ENCODE measurements at places on chromosomes 6 and 20. TPM values are rescaled to one million over a fixed set of nuclear protein-coding genes. Genes with fewer than 3 reads are reported as not detected.

The PBOV1 gene
- not detected for total RNA-seq

The LY6G6C gene
- total RNA-seq = not detected

The PLA2G7 gene
- 0.17 TPM for total RNA-seq

The TFAP2A gene
- not detected for total RNA-seq

The FAM83C gene
- not detected for total RNA-seq

The SIM1 gene
- total RNA-seq = not detected

The GABRR2 gene
- not detected for total RNA-seq

The HSPA1L gene
- total RNA-seq = 0.55 TPM

- DNase-seq = no peak
Observed at GRCh38 chr20:42740226-42740870, 449.4 kb downstream of the PTPRT start.

DNA sequence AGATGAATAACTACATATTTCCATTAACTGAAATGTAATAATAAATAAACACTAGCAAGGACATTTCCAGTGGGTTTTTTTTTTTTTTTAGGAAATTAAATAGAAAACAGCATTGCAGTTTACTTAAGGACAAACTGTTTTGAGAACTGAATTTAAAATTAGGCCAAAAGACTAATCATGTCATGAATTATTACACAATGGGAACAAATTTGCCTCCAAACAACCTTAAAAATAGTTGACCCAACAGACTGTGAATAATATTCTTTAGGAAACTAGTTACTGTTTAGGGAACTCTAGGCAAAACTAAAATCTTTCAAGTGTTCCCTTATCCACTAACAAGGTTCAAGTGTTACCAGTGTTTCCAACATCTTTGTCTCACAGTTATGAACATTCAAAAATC, 16.4 kb upstream of the COL12A1 start:
- DNase-seq = no peak

- no peak for DNase-seq
Observed at GRCh38 chr6:139137706-139138105, 2.8 kb downstream of the HECA start.

DNA sequence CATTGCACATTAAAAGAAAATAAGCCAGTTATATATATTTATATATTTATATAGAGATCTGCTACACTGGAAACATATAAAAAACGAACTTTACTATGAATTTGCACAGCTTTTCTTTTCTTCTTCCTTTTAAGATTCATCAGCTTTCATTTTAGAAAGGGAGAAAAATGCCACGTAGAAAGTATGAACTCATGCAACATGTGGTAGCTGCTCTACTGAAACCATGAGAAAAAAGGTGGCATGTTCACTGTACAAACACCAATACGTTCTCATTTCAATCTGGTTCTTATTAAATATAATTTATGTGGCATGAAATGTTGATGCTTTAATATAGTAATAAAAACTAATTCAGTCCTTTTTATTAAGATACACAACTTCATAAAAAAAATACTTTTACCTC, 68.8 kb upstream of the THEMIS start:
- no peak for DNase-seq

DNA sequence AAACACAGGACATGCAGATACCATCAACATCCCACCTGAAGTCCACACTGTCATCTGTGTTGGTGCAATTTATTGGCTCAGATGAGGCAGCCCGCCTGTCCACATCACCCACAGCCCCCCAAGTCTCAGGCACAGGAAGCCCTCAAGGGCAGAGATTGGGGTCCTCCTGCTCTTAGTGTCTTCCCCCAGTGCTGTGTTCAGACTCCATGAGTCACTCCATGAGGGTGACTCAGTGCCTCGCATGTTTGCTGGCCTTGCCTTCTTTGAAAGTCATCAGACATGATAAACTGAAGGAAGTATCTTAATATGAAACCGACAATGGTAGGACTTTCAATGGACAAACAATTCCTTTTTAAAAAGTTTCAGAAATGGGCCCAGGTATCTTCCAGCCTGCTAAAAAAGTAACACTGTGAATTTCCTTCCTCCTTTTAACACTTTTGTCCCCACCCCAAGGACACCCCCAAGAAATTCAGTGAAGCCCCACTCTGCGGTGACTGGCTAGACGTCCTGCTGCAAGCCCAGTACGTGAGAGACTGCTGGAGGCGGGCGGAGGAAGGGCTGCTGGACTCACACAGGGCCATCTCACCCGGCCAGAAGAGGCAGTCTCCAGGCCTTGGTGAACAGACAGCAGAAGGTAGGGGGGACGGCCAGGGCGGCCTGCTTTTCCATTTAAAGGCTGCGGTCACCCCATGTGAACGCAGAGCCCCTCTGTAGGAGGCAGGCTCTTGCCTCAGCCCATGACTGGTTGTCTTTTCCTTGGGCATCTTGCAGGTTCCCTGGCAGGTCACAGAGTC, 43.0 kb upstream of the KCNK16 start:
- DNase-seq = peak; percentile 20

DNA sequence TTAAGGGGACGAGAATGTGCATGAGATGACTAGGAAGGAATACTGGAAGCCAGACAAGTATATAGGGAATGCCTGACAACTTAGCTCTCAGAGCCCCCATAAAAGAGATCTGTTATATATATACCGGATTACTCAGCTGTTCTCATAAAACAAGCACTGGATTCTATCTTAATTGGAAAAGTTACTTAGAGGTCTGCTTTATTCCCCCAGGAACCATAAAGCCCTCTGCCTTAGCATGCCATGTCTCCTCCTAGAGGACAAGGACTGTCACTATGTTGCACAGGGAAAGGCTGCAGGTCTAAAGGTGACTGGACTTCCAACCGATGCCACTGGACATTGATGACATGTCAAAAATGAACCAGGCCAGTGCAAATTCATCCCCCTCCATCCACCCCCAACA, 6.4 kb downstream of the EXOC2 start:
- DNase-seq = no peak

DNA sequence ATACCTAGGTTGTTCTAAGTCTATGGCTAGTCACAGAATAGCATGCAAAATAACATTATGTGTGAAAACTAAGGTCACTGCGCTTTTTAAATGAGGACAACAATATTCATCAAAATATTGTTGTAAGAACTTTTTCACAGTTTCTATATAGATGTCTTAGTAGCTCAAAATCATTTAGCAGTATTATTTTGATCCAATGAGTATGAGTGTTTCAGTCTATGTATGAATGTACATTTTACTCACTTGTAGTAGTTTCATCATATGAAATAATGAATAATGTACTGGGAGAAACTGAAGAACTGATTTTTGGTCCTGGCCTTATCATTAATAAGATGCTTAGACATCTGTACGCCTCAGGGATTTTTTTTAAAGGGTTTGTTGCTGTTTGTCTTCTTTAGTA, 16.5 kb upstream of the TMEM30A start:
- no peak for DNase-seq

- DNase-seq = no peak
Observed at GRCh38 chr20:51917886-51918535, 115.7 kb upstream of the SALL4 start.

GRCh38 chr6:27065183-27065582, 182.3 kb upstream of the PRSS16 start:
- DNase-seq = no peak

DNA sequence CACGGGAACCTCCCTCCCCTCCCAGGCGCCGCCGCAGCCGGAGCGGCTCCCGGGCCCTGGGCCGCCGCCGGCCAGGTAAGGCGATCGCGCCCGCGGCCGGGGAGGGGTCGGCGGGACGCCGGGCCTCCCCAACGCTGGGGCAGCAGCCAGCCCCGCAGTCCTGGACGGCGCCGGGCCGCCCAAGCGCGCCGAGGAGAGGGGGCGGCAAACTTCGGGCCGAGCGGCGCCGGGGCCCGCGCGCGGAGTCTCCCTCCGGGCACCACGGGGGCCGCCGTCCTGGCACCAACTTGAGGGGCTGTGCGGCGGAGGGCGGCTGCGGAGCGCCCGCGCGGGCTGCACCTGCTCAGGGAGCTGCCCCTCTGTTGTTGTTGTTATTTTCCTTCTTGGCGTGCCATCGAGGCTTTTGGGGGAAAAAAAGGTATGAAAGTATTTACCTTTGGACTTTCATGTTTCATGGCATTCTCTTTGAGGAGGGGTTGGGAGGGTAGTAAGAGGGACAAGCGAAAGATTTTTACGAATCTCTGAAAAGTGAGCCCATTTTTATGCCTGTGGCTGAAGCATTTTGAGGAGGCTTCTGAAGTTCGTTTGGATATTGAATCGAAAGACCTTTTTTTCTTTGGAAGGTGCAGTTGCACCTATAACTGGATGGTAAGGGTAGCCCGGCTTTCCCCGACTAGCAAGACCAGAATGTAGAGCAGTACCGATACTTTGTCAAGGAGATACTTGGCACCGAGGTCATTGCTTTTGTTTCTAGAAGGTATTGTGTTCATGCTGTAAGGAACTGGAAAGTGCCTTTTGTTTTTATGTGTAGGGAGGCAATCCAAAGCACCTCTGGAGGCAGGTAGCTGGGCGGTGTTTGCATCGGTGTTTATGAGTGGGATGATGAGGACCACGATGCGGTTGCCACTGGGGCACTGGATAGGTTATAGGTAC, at the start of gene RNF182:
Gene RNF182, plus strand, starts transcription at position 4 of the 933 bp plus-strand sequence. CDS start 52,168 bp downstream, outside the sequence.
- peak; percentile 39 for DNase-seq

DNA sequence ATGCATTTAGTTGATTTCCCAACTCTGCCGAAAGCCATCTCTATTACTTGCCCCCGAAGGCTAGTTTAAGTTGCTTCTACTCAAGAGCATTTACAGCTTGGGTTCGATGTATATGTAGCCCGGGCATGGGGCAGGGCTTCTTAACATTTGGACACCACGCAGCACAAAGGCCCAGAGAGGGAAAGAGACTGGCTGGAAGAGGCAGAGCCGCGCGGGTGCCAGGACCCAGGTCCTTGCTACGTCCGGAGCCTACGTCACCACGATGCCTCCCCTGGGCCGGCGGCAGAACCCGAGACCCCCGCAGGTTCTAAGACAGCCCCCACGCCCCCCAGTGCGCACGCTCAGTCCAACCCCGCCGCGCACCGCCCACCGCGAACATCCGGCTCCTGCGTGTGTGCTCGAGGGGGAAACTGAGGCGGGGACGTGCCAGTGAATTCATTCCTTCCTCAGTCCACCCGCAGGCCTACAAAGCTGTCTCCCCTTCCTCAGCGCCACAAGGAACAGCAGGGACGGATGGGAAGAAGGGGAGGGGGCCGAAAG, 367 bp upstream of the PCIF1 start:
- peak; percentile 84 for DNase-seq

DNA sequence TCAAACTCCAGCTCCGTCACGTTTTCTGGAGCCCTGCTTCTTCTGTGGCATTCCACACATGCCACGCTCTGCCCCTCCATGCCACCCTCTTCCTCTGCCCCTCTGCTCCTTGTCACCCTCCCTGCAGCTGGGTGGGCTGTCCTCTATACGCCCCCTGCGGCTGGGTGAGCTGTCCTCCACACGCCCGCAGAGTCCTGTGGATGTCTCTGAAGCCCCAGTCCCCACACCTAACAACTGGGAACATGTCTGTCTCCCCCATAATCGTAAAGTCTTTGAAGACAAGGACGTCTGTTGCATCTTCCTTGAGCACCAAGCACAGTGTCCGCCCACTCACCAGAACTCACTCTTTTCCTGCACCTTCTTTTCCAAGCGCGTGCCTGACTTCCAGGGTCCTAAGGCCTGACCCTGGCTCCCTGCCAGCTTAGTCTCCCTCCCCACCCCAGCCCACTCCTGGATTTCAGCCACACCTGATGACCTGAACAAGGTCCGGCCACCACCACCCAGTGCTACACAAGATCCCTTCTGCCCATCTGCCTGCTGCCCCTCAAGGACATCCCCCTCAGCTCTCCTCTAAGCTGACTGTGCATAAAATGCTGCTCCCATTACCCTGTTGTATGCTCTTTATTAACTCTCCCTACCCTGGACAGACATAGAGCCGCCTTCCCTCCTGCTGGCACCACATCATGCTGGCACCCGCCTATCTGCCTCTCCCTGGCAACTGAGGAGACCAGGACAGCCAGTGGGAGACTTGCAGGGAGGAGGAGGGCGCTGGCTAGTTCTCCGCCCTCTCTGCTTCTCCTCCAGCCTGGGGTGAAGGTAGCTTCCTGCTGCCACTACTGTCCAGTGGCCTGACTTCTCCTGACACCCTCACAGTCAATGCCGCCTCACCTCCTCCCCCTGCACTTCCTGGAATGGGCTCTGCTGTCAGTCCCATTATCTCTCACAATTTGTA, 10.7 kb upstream of the PRR18 start:
- no peak for DNase-seq

DNA sequence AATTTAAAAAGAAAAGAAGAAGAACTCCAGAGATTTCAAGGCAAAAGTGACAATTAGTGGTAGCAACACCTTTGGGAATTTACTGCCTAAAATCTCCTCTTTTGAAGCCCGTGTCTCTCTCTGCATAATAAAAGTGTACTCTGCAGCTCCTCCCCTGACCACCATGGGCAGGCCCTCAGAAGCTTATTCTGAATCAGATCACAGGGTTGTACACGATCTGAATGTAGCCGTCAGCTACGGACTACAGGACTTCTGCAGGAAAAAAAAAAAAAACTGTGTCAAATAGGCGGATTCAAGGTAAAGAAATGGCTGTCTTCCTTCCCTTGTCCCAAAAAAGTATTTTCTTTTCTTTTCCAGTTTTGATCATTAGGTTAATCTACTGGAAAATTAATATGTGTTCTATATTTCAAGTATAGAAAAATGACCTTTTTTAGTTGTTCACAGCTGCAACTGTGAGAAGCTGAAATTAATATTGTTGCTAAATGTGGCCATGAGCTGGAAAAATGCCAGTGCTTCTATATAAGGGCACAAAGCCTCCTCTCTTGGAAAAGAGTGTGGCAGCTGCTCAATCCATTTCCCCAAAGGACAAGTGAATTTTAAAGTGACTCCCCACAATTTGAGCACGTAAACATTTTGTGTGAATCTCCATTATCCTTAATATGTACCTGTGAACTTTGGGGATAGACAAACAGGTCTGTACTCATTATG, 397.4 kb downstream of the C6orf118 start:
- DNase-seq = no peak

DNA sequence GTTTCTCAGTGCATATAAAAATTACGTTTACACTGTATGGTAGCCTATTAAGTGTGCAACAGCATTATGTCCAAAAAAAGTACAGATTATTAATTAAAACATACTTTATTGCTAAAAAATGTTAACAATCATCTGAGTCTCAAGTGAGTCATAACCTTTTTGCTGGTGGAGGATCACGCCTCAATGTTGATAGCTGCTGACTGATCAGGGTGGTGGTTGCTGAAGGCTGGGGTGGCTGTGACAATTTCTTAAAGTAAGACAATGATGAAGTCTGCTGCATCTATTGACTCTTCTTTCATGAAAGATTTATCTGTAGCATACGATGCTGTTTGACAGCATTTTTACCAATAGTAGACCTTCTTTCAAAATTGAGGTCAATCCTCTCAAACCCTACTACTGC, 155.1 kb downstream of the BTBD9 start:
- DNase-seq = no peak

- DNase-seq = no peak
Observed at GRCh38 chr20:48599748-48600469, 227.9 kb downstream of the PREX1 start.

GRCh38 chr20:18007534-18008292, 38.9 kb downstream of the MGME1 start:
- DNase-seq = no peak

Data from H7 (cell line).